Stimulated activated CD4-positive, alpha-beta T cell treated with anti-CD3 and anti-CD28 coated beads, Interleukin-4, amount 100 ng/mL, for 48 hours (primary cell): ENCODE measurements at places on chromosomes 16 and 17.

- DNase-seq, result no peak
Observed at GRCh38 chr16:74298104-74298503, 1.5 kb downstream of the PSMD7 start.

DNA sequence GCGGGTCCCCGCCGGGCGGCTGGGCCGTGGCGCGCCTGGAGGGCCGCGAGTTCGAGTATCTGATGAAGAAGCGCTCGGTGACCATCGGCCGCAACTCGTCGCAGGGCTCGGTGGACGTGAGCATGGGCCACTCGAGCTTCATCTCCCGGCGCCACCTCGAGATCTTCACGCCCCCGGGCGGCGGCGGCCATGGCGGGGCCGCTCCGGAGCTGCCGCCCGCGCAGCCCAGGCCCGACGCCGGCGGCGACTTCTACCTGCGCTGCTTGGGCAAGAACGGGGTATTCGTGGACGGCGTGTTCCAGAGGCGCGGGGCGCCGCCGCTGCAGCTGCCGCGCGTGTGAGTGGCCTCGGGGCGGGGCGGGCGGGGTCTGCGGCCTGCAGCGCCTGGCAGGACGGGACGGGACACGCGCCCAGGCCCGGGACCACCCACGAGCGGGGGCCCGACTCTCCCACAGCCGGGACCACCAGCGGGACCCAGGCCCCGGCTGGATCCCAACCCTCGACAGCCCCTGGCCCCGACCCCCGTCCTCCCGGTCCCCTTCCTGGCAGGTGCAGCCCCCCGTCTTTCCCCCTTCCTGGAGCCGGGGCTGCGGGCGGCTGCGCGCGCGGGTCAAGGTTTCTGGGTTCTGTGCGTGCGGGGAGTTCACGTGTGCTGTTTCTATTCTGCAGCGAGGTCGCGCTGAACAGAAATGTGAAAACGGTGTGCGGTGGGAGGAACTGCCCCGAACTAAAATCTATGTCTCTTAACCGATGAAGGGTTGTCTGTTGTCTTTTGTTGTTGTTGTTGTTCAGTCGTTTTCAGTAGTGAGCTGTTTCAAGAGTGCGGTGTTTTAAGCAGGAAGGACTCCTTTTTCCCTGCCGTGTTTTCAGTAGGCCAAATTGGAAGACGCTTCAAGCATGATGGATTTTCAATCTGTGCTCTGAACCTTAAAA lies 705 bp downstream of the FOXK2 start:
- peak; percentile 24 for DNase-seq

GRCh38 chr16:27598220-27598619 lies 48.3 kb downstream of the KATNIP start:
- no peak for DNase-seq

DNA sequence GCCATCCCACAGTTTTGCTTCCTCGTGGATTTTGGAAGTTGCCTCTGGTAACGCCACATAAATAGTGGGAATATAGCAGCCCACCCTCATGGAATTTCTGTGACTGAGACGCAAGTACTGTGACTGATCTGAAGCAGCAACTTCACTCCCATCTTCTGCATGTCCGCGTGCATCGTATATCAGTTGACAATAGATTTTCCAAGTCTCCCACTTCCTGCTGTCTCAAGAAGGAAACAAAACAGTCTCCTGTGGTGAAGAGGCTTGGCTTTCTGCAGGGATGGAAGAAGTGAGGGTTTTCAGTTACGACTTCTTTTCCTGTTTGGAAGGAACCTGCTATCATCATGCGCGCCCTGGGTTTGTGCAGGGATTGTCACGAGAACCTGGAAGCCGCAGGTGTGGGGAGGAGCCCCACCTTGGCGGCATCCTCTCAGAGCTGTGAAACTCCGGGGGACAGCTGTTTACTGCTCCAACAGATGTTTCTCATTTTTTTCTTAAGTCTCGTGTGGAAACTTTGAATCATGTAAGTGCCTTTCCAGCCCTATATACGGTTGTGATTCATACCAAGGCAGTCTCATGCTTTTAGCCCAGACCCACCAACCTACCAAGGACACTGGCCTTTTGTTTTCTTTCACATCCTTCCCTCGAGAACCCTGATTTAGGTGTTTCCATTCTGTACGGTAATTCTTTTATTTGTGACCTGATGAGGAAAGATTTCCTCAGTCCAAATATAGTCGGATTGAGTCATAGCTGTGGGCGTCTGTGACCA lies 57.5 kb downstream of the WIPI1 start:
- DNase-seq, result no peak

- DNase-seq, result no peak
Observed at GRCh38 chr16:85891776-85892166, 7.2 kb upstream of the IRF8 start.

DNA sequence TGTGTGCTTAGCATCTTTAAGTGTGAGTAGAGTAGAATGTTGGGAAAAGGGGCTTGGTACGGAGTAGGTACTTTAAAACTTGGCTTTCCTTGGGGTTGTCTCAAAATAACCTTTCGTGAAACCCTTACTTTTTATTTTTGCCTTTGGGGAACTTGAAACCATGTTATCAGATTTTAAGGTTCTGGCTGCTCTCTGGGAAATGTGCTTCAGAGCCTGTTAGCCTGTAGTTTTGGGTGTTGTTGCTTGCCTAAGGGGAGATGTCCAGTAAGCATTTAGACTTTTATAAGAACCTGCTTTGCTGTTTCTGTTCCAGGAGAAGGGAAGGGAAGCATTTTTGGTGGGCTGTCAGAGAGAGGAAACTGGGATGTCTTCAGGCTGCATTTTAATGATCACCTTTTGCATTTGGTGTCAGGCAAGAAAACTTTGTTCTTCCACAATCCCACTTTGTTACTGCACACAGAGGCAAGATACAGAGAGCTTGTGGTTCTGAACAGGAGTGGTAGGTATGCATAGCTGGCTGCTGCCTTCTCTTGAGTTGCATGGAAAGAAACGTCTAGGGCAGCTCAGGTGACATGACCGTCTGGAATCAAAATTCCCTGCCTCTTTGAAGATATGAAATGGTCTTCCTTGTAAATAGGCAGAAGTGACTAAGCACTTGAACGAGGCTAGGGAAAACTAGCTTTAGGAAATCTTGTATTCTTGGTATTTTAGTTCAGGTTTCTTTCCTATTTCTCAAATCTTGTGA lies 1.7 kb downstream of the RABEP1 start:
- no peak for DNase-seq

DNA sequence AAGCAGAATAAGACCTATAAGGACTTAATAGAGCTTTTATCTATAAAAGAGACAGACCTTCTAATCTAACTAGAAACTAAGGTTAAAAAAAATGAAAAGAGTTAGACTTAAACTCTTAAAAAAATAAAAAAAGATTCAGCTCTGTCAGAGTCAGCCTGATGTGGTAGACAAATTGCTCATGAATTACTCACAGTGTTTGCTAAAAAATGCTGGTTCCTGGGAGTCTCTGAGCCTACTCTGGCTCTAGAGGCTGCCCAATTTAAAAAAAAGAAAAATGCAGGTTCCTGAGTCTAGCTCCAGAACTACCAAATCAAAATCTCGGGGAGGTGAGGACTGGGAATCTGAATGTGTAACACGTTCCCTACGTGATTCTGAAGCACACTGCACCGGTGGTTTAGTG lies 18.1 kb downstream of the SOST start:
- DNase-seq, result no peak

DNA sequence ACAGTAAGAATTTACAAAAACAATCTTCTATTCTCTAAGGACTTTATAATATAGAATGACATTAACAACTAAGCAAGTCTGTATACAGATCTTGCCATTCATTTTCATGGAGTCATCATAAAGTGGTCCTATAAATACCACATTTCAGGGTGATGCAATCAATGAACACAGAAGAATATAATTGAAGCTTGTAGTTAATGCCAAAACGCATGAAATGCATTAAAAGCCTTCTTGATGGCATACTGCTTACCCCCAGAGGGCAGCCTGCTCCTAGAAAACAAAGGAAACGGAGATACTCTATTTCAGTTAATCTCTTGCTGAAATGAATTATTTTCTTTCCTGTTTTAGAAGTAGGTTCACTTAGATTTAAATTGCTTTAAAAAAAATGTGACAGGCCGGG lies 45.2 kb upstream of the STAC2 start:
- no peak for DNase-seq

DNA sequence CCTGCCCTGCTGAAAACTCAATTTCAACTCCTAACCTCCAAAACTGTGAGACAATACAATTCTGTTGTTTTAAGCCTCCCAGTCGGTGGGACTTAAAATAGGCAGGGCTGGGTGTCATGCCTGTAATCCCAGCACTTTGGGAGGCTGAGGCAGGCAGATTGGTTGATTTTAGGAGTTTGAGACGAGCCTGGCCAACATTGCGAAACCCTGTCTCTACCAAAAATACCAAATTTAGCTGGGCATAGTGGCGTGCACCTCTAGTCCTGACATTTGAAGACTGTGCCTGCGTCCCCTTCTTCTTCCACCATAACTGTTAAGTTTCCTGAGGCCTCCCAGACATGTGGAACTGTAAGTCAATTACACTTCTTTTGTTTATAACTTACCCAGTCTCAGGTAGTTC lies 36.0 kb upstream of the ATF7IP2 start:
- no peak for DNase-seq

- DNase-seq, result no peak
Observed at GRCh38 chr17:80789356-80789902, 202.2 kb upstream of the CHMP6 start.
